Vein endothelial cell (primary cell): ENCODE measurements at places on chromosomes 6 and 20. TPM values are rescaled to one million over a fixed set of nuclear protein-coding genes. Genes with fewer than 3 reads are reported as not detected.

ELOVL4 gene
- total RNA-seq, result 0.98 and 1.4 TPM in 2 replicates

RBM24 gene
- total RNA-seq, result 1.3 and 4.0 TPM in 2 replicates

ANKRD66 gene
- not detected in 2 replicates for total RNA-seq

COL21A1 gene
- total RNA-seq, result 1.6 and 5.3 TPM in 2 replicates

TBPL1 gene
- total RNA-seq, result 16.7 and 27.5 TPM in 2 replicates

GRM1 gene
- 0.10 TPM in 1 of 2 replicates, not detected in the other for total RNA-seq

OTOR gene
- total RNA-seq, result not detected in 2 replicates

QKI gene
- 313 and 318 TPM in 2 replicates for total RNA-seq

SNPH gene
- total RNA-seq, result 5.3 and 6.2 TPM in 2 replicates

ASIP gene
- not detected in 2 replicates for total RNA-seq

SPATS1 gene
- not detected in 2 replicates for total RNA-seq

RIMS1 gene
- 3.2 and 12.7 TPM in 2 replicates for total RNA-seq

NKX2-2 gene
- not detected in 2 replicates for total RNA-seq

MUC21 gene
- total RNA-seq, result not detected in 2 replicates

PACSIN1 gene
- not detected in 2 replicates for total RNA-seq

MROH8 gene
- 0.98 and 2.1 TPM in 2 replicates for total RNA-seq

SENP6 gene
- total RNA-seq, result 87.2 and 122 TPM in 2 replicates

RAB44 gene
- under 0.01 TPM in 1 of 2 replicates, not detected in the other for total RNA-seq

PLN gene
- not detected in 2 replicates for total RNA-seq

TINAG gene
- total RNA-seq, result not detected in 2 replicates

LAMA2 gene
- 1.6 and 2.6 TPM in 2 replicates for total RNA-seq

EHMT2 gene
- total RNA-seq, result 37.7 and 51.6 TPM in 2 replicates

LTB gene
- 3.9 and 4.7 TPM in 2 replicates for total RNA-seq
